WERI-Rb-1 (cell line): ENCODE measurements at places on chromosomes 12 and 14.

DNA sequence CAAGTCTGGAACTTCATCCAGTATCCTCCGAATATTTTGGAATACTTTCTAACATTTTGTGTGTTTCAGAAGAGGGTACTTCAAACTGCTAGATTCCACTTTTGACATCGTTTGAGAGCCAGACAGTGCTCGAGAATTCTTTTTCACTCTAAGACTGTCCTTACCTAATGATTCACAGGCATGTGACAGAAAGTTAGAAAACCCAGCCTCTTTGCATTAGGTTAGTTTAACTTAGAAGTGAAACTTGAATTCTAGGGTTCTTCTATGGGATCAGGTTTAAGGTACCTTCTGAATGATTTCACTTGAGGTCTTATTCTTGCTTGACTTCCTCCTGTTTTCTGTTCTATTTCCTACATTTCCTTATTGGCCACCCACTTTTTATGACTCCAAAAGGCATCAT lies 431.8 kb downstream of the SLC6A15 start:
- no peak for DNase-seq

DNA sequence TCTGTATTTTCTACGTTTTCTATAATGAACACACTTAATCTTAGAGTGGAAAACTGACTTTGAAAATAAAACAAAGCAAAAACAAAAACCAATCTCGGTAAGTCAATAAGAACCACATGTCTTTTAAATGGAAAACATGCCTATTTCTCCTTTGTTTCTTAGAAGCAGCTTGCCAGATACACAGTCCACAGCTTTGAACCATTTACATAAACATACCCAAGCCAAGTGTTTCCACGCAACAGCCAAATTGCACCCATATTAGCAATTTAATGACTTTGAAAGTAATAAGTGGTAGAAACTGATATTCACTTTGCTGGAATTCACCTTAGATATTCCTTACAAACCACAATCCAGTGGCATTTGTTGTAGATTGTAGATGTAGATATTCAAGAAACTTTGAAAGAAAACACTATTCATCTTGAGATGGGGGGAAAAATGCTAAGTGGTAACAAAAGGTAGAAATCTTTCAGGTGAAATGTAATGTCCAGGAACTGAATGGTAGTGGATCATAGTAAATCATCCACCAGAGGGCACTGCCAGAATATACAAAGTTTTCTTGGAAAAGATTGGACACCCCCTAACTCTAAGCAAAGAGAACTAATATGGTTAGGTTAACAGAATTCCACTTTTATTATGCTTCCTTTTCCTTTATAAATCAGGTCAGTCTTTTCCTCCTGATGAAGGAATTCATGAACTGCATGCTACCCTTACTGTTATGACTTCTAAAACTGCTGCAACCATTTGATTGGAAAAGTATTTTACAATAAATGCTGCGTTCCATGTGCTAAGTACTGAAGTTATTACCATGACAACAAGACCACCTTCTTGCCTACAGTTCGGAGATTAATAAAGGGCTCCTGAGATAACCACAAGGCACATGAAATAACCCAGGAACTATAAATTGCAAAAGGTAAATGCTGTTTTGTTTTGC lies 69.8 kb downstream of the RERG start:
- peak; percentile 24 for DNase-seq

DNA sequence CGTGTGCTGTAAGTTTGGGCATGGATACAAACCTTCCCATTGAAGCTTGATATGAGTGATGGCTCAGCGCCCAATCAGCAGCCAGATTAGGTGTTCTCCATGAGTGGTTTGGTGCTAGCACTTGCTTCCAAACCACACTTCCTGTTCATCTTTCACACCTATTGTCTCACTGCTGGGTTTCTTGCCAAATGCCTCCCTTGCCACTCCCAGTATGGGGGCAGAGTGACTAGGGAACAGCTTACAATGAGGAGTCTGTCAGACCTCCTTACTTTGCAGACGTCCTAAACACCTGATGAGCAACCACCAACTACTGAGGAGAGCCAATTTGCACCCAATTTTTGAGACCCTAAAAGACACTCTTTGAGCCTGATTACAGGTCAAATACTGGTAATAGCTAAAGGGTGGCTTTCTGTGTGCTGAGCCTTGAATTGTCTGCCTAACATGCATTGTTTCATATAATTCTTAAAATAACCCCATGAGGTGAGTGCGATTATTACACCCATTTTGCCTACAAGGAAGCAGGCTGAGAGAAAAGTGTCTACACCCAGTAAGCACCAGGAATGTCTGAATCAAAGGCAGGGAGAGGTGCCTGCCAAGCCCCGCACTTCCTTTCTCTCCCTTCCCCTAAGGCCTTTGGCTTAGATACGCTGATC lies 48.4 kb upstream of the FOS start:
- DNase-seq, result no peak

- no peak for DNase-seq
Measured at GRCh38 chr14:90758959-90759358, 57.3 kb downstream of the TTC7B start.

- DNase-seq, result no peak
Measured at GRCh38 chr12:75856235-75856634, 175.3 kb downstream of the PHLDA1 start.

- DNase-seq, result no peak
Measured at GRCh38 chr14:55301437-55302121, 30.4 kb downstream of the FBXO34 start.

DNA sequence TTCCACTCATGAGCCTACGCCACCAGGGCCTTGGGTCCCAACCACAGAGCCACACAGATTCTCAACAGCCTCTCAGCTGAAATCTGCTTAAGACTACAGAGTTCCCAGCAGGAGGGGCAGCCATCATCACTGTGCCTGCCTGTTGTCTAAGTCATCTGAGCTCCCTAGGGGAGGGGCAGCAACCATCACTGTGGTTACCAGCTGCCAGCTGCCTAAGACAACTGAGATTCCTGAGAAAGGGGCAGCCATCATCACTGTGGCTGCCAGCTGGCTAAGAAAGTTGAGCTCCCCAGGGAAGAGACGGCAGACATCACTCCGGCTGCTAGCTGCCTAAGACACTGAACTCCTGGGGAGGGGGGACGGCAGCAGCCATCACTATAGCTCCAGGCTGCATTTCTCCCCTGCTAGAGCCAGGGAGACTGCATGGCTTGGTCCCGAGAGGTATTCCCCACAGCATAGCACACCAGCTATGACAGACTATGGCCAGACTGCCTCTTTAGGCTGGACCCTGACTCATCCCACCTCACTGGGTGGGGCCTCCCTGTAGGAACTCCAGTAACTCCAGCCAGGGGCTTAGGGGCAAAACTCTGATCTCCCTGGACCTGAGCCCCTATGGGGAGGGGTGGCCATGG lies 37.2 kb upstream of the C14orf132 start:
- peak; percentile 85 for DNase-seq

- no peak for DNase-seq
Measured at GRCh38 chr12:77772676-77773298, 57.9 kb upstream of the NAV3 start.

DNA sequence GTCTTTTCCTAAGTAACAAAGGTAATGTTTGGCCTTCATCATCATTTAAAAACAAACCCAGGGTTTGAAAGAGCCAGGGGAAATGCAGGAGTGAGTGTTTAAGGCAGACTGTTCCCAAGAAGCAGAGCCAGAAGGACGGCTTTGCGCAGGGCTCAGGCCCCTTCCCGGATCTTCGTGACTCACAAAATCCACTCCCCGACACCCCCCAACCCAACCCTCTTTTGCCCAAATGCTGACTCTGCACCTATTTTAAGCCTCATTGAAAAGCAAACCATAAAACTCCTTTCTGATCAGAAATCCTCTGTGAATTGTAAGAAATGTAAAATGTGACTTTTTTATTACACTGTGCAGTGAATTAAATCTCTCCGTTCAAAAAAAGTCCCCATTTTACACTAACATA lies 67.5 kb downstream of the SETD3 start:
- no peak for DNase-seq

GRCh38 chr12:5921966-5922899 lies 22.8 kb downstream of the ANO2 start:
- no peak for DNase-seq

GRCh38 chr14:65156568-65157366 lies 54.5 kb upstream of the MAX start:
- no peak for DNase-seq

GRCh38 chr12:93762059-93762719 lies 85.0 kb downstream of the CRADD start:
- DNase-seq, result no peak

DNA sequence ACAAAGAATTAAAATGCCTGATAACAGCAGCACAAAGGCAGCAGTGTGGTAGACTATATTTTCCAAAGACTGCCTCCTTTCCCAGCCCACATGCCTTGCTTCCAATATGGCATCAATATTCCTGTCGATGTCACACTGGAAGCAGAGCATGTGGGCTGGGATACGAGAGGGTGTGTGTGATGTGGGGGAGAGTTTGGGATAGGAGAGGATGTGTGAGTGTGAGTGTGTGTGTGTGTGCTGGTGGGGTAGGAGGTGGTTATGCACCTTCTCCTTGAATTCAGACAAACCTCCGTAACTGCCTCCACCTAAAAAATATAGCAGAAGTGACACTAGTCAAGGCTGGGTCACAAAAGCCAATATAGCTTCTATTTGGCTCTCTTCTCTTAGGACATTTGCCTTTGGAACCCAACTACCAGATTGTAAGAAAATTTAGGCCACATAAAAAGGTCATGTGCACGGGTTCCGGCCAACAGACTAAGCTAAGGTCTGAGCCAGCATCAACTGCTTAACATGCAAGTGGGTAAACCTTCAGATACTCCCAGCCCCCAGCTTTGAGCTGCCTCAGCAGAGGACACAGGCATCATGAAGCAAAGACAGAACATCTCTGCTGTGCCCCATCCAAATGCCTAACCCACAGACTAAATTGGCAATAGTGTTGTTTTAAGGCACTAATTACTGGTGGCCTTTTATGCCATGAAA lies 29.5 kb downstream of the SPPL3 start:
- DNase-seq, result no peak

DNA sequence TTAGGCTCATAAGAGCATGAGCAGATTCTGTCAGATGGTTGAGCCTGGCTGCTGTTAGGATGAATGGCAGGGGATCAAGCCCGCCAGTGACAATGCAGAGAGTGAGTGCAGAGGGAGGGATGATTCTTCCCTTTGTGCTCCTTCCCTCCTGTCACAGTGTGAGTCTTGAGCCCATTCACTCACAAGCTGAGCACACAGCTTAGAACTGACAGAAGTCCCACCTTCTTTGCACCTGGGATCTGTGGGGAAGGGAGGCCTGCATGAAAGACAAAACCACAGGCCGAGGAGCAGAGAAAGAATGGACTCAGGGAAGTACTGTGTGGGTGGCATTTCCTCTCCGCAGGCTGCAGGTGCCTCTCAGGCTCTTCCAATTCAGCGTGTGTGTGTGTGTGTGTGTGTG lies 160.6 kb downstream of the KCNA5 start:
- peak; percentile 75 for DNase-seq

GRCh38 chr12:10448236-10448635 lies 4.9 kb downstream of the KLRC1 start:
- DNase-seq, result no peak

- no peak for DNase-seq
Measured at GRCh38 chr12:16600525-16600924, 5.4 kb downstream of the LMO3 start.

GRCh38 chr14:62776300-62776699 lies 269.0 kb downstream of the KCNH5 start:
- DNase-seq, result no peak

DNA sequence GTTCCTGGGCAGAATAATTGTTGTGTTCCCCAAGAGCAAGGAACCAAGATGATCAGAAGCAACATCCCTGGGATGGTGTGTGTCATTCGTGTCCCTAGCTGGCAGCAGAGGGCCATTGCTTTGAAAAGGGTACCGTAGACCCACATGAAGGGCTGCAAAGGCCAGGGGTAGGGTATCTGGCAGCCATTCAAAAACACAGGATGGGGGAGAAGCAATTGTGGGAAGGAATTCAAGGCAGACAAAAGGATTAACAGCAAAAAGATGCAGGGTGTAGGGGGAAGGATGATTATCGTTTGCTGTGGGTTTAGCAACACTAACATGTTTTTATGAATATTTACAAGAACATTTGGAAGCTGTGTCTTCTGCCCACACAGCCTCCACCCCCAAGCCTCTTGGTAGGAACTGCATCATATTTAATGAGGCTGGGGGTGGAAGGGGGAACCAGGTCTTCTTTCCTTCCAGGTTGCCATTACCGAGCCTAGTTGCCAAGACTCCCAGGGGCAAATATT lies 169.0 kb upstream of the G2E3 start:
- DNase-seq, result no peak

GRCh38 chr12:110821917-110822316 lies 24.9 kb upstream of the CCDC63 start:
- no peak for DNase-seq

- no peak for DNase-seq
Measured at GRCh38 chr12:110176745-110177144, 52.6 kb downstream of the IFT81 start.

GRCh38 chr12:113246478-113247122 lies 25.3 kb downstream of the TPCN1 start:
- no peak for DNase-seq

- DNase-seq, result no peak
Measured at GRCh38 chr12:55711786-55712553, 3.9 kb upstream of the BLOC1S1 start.

DNA sequence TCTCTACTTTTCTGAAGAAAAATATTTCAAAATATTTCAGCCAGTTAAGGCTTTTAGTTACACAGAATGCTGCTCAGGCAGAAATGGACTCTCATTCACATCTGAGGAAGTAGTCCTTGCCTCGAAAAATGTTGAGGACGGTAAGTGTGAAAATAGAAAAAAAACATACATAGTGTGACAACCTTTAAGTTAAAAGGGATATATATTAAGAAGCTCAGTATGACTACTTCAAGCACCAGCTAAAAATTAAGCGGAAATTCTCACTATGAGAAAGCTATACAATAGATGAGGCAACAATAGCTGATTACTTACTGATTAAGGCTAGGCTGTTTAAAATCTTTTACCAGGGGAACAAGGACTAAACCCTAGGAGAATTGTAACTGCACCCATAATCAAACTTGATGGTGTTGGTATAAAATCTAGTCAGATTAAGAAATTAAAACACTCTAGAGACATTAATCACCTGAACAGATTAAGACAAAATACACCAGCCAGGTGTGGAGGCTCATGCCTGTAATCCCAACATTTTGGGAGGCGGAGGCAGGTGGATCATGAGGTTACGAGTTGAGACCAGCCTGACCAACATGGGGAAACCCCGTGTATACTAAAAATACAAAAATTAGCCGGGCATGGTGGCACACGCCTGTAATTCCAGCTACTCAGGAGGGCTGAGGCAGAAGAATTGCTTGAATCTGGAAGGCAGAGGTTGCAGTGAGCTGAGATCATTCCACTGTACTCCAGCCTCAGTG lies 53.9 kb downstream of the HNRNPC start:
- DNase-seq, result no peak

DNA sequence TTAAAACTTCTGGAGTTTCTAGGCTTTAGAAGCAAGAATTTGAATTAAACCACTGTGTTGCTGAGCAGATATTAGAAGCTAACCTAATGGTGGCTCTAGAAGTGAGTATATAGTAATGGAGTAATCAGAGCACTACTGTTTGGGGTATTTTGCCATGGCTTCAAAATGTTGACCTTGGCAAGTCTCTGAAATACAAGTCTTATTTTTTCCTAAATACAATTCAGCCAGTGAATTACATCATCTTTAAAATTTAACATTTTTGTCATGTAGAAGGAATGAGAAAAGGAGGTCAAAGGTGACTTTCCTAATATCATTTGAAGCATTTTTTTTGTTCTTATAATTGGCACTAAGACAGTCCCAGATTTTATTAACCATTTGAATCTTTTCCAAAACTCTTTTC lies 25.2 kb downstream of the PMCH start:
- no peak for DNase-seq

- DNase-seq, result no peak
Measured at GRCh38 chr14:22448035-22448904, 140.8 kb downstream of the DAD1 start.
